Brain (organoid and tissue), 16 donors: ENCODE measurements at places on chromosomes 3 and 15. TPM values are rescaled to one million over a fixed set of nuclear protein-coding genes. Genes with fewer than 3 reads are reported as not detected.

DNA sequence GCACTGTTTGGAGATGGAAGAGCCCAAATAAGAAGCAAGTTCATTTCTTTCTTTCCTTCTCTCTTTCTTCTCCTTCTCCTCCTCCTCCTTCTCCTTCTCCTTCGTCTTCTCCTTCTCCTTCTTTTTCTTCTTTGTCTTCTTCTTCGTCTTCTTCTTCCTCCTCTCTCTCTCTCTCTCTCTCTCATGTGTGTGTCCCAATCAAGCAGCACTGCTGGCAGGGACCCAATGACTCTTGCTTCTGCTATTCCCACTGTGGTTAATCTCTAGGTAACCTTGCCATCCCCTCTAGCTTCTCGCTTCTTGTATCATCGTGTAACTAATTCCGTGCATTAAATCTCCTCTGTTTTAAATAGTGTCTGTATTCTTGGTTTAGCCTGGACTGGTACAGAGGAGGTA lies 26.1 kb upstream of the ZNF280D start:
- no peak for DNase-seq

GRCh38 chr3:88057630-88058305 lies 1.0 kb downstream of the CGGBP1 start:
- DNase-seq: peak; percentile 37

DNA sequence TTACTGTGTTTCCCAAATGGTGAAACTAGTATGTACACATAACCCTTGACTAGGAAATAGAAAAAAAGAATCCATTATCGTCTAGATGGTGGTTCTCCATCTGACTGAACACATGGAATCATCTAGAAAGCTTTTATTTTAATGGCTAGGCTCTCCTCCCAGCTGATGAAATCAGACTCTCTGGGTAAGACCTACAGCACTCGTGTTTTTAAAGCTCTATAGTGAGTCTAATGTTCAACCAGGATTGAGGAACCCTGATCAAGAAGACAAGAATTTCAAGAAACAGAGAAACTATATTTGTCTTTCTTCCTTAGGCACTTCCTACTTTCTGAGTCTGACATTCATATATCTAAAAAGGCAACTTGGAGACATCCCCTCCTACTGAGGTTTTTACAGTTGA lies 118.8 kb downstream of the TMCO5A start:
- no peak for DNase-seq

DNA sequence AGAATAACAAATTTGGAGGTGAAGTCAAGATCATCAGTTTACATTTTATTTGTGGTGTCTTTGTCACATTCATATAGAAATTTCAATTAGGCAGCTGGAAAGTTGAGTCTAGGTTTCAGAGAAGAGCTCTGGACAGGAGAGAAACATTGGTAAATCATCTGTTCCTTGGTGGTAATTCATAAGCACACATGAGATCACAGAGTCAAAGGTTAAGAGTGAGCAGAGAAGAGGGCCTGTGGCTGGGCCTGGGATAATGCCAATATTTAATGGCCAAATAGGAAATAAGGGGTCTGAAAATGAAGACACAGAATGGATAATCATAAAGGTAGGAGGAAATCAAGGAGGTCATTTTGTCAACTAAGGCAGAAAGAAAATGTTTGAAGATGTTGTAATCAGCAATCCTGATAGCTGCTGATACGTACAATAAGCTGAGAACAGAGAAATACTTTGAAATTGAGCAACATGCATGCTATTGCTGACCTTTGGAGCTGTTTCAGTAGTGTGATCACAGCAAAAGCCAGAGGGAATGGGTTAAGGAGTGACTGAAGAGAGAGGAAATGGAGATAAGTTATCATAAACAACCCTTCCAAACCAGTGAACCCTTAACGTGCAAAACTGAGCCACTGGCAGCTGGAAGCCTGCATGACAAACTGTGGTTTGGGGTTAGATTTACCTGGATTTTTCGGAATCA lies 692.8 kb downstream of the AGBL1 start:
- DNase-seq: no peak

Gene THAP10
- polyA plus RNA-seq: 5.5 TPM
